ENCODE measurements at places on chromosomes 2 and 18.

GRCh38 chr2:16126517-16127275, 186.3 kb downstream of the MYCN start:
- DNase-seq: no peak

DNA sequence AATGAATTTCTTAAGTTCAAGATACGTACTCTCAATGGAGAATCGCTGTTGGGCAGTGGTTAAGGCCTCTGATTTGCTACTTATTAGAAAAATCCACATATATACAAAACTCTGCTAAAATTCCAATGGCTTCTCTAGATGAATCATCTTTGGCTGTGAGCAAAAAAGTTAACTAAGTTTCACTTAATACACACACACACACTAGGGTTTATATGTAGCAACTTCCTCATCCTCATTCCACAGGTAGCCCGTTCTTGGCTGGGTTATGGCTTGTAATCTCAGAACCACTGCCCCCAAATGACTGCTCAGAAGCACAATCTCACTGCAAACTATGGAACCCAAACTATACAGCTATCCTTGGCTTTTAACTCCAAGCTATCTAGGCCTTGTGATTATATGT, 99.7 kb downstream of the SMAD2 start:
- DNase-seq: no peak

GRCh38 chr18:58287353-58288274, 243.6 kb downstream of the NEDD4L start:
- no peak for DNase-seq

GRCh38 chr18:23725827-23726661, 36.8 kb downstream of the LAMA3 start:
- no peak for DNase-seq

GRCh38 chr18:13359210-13359609, 140.7 kb downstream of the LDLRAD4 start:
- no peak for DNase-seq

- DNase-seq: no peak
Observed at GRCh38 chr2:218063486-218063885, 5.6 kb upstream of the RUFY4 start.

DNA sequence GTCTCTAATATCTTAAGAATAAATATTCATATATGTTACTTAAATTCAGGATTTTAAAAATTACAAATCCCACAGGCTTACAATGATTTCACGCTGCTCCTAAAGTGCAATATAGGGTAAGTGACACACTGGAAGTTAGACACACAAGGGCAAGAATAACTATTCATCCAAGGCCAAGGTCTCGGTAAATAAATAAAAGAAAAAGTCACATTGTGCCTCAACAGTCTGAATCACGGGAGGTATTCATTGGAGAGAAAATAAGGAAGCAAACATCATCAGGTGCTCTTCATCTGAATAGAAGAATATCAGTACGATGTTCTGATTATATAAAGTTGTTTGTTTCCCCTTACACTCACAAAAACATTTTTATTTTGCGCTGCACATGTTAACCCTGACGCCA, 820.2 kb downstream of the TRIB2 start:
- DNase-seq: no peak

- no peak for DNase-seq
Observed at GRCh38 chr2:16196687-16197503, 256.5 kb downstream of the MYCN start.

- no peak for DNase-seq
Observed at GRCh38 chr18:46356278-46357033, 252.3 kb downstream of the HAUS1 start.

- DNase-seq: no peak
Observed at GRCh38 chr2:53740170-53740569, 27.4 kb upstream of the CHAC2 start.

- no peak for DNase-seq
Observed at GRCh38 chr2:66186537-66186936, 248.4 kb upstream of the MEIS1 start.

DNA sequence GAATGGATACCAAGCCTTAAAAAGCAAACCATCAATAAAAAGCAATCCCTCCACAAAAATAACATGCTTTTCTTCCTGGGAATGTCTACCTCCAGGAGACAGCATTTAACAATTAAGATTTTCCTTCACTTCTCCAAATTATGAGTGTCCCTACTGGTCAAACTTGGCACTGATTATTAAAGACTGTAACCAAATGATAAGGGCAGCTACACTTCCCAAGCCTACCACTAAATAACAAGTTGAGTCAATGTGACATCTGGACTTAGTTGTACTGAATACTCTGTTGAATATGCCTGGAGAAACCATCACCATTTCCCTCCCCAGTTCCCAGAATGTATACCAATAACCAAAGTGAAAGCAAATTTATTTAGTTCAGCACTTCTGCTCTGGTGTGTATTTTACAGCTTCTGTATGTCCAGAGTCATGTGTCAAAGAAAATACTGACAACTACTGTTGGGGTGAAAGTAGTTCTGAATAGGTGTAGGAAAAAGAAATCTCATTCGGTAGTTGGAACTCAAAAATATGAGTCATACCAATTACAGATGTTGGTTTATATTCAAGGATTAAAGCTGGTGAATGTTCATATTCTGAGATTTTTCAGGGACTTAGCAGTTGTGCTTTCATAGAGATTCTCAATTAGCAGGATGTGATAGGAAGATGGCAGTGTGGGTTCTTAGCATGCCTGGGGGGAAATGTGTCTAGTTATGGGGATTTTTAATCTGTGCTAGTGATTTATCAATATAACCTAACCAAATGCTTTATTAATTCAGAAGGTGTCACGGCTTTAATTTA, 1291.6 kb upstream of the GYPC start:
- no peak for DNase-seq

GRCh38 chr2:174535083-174535482, 48.3 kb upstream of the GPR155 start:
- no peak for DNase-seq

DNA sequence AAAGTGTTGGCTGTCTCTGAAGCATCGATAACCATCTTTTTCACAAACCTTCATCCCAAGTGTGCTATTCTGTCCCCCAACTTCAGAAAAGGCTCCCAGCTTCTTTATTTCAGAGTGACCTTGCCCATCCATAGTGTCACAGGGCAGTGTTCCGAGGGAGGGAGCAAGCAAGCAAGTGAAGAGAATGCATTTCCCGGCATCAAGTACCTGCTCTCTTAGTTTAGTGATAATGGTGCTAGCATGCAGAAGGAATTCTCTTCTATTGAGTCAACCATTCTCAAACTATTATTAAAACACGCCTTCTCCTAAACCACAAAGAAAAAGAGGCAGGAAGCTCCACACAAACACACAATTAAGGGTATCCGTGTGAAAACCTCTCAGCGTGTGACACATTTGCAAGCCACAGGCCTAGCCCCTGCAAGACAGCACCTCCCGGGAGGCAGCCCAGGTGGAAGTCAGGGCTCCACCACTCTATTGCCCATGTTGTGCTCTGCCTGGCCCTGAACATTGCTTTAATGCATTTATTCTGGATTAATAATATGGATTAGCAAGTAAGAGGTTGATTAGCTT, 504.9 kb downstream of the GALR1 start:
- DNase-seq: no peak

DNA sequence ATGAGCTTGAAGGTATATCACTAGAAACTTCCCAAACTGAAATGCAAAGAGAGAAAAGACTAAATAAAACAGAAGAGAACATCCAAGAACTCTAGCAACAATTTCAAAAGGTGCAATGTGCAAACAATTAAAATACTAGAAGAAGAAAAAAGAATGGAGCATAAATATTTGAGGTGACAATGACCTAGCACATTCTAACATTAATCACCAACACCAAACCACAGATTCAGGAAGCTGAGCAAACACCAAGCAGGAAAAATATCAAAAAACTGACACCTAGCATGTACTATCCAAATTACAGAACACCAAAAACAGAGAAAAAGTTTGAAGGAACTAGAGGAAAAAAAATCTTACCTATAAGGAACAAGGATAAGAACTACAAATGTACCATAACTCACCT, 460.8 kb downstream of the IRS1 start:
- DNase-seq: no peak

GRCh38 chr2:42560899-42561298, 7.5 kb upstream of the MTA3 start:
- DNase-seq: no peak

DNA sequence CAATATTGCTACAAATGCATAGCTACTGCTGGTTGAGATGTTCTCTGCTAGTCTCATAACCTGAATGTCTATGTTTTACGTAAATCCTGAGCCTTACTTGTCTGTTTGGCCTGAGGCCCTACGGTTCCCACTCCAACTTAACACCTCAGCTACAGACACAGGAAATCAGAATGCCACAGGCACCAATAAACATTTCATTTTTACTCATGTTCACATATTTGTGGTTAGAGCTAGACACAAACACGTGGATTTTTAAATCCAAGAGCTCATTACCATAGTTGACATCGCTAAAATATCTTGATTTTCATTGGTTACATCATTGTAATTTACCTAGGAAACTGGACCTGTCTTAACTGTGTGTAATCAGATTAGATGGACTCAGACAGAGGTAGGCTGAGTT, 263.8 kb upstream of the CDH19 start:
- DNase-seq: no peak

DNA sequence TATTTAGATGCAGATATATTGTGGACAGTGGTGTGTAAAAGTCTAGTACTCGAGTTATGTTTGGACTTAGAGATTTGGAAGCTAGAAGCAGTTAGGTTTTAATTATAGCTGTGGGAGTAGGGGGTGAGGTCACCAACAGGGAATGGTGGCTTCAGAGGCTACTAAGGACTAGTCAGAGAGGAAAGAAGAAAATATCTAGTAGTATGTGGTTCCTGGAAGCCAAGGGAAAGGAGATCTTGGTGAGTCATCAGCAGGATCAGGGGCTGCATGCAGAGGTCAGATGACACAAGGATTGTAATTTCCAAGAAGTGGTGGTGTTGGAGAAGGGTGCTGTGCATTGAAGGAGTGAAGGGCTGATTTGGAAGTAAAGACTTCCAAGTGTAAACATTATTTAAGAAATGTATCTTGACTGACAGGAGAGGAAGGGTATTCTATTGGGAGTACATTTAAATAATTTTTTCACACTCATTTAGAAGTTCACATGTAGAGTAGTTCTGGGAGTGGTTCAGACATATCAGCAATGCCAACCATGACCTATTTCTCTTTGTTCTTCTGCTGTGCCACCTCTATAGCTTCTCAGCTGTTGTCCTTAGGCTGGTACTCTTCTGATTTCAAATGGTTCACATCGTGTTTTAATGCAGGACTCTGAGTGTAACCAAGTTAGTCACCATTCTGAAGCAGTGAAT, 59.1 kb downstream of the ACSL3 start:
- DNase-seq: peak; percentile 62

- no peak for DNase-seq
Observed at GRCh38 chr18:33987206-33987605, 237.5 kb downstream of the NOL4 start.

DNA sequence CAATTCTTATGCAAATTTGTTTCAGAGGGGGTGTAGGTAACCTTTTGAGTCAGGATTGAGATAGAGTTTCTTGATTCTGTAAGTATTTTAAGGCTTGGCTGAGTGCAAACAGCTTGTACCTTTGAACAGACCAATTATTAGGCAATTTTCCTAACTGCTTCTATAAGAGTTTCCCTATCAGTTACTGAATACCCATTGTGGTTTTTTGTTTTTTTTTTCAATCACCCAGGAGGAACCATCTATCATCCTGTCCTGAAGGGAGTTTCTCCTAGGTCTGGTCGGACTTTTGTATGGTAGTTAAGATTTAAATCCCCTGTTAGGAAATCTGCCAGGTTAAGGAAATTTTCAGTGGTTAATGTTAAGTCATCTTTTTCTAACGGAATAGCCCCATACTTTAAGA, 319.4 kb upstream of the SLC39A10 start:
- no peak for DNase-seq

- DNase-seq: no peak
Observed at GRCh38 chr18:61993831-61994230, 101.0 kb upstream of the RNF152 start.

DNA sequence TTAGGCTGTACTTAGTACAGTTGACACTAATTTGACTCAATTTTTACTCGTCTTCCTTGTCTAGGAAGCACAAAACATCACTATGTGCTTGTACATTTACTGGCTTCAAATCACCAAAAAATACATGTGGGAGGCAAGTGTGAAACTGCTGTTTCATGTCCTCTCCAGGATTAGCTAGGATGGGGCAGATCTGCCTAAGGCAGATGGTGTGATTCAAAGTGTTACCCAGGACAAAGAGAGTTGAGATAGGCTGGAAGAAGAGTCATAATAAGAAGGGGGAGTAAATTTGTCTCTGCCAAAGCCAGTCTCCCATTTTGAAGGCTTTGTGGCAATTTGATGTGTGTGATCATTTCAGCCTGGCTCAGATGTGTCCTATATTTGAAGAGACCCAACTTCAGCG, 821.6 kb upstream of the ZEB2 start:
- DNase-seq: no peak

- no peak for DNase-seq
Observed at GRCh38 chr2:202148515-202149154, 75.6 kb downstream of the KIAA2012 start.

GRCh38 chr2:119826370-119826961, 66.7 kb downstream of the PTPN4 start:
- DNase-seq: no peak

- DNase-seq: no peak
Observed at GRCh38 chr2:137826373-137827372, 137.6 kb upstream of the HNMT start.

DNA sequence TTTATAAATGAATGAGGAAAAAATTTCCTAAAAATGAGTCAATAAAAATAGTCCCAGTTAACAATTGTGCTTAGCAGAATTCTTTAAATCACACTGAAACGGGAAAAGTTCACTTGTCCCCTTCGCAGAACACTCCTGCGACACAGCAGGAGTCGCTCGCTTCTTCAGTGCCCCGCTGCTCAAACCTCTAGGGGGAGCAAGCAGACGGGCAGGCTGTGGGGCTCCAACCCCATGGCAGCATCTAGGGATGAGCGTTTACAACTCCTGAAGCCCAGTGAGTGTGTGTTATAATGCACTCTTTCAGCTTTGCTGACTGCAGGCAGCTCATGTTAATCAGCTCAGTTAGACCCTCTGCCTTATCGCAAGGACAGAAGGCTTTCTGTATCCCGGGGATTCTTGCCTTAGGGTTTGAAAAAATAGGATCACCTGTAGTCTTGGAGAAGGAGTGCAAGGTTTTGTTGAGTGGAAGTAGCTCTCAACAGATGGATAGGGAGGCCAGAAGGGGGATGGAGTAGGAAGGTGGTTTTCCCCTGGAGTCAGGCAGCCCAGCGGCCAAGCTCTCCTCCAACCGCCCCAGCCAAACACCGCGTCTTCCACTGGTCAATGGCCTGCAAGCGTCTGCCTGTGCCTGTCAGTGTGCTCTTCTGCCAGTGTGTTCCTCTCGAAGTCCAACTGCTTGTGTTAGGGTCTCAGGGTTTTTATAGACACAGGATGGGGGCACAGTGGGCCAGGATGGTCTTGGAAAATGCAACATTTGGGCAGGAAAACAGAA, 1977.7 kb upstream of the LRRTM1 start:
- DNase-seq: no peak

DNA sequence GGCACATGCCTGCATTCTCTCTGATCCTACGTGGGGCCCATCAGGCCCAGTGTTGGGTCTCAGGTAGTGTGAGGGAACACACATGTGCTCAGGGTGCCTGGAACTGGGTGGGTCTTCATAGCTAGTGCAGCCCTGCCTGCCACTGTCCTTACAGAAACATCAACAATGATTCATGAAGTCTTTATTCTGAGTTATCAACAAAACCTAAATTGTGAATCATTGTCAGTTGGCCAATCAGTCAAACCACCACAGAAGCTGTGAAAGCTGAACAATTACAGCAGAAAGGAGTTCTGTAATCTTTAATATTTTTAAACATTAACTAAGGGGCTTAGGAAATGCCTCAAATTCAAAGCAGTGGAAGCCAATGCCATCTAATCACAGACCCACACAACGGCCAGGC, 82.8 kb upstream of the ZNF521 start:
- no peak for DNase-seq

- DNase-seq: no peak
Observed at GRCh38 chr2:70827388-70827787, 7.0 kb upstream of the CLEC4F start.

Measured in H54 (cell line).